ENCODE measurements at places on chromosomes 1 and 21.

DNA sequence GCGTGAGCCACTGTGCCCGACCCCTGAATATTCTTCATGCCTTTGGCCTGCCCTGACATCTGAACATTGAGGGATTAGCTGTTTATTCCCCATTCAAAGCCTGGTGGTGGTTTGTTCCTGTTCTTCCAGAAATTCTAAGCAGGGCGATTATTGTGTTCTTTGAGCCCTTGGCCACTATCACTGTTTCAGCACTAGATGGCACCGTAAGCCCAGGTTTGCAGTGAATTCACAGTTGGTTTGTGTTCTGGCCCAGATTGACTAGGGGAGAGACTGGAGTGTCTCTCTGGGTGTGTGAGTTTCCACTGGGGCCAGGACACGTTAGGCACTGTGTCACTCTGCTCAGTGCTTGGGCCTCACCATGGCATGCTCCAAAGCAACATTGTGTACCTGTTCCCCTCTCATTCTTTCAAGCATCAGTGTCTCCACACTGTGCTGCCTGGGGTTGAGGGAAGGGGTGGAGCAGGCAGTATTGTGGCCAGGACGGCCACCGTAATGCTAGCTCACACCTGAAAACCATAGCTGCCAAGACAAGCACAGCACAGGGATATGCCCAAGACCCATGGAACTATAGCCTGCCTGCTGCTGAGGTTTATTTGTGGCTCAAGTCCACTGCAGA, 52.7 kb downstream of the PKN2 start:
- peak; percentile 8 for DNase-seq
- no peak overlapping the region for H3K4me3 ChIP-seq
- H3K36me3 ChIP-seq, result no peaks in the 10 kb centered on the region
- no peaks in the 10 kb centered on the region for H3K4me1 ChIP-seq
- H3K27ac ChIP-seq, result no peak overlapping the region

DNA sequence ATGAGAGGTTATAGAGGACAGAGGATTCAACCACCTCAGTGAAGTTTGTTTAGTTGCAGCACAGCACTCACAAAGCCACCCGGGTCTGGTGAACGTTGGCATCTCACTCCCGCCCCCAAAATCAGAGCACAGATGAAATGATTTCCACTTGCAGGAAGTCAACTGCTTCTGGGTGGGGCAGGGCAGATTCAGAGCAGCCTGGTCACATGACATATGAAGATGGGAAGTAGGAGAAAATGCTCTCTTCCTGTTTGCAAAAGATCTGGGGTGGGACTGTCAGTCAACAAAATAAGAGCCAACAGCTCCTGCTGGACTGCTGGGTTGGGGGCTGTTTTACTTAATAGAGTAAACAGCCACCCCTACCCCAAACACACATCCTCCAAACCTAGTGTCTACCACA, 43.2 kb downstream of the LRRC71 start:
- H3K4me1 ChIP-seq, result peaks cover 19% of the 10 kb centered on the region
- no peak overlapping the region for H3K27ac ChIP-seq
- H3K36me3 ChIP-seq, result no peaks in the 10 kb centered on the region
- DNase-seq, result peak; percentile 39

GRCh38 chr1:40734882-40735628, 43.6 kb downstream of the NFYC start:
- no peak overlapping the region for H3K4me3 ChIP-seq
- DNase-seq, result no peak
- H3K27me3 ChIP-seq, result no peaks in the 10 kb centered on the region
- peaks cover 25% of the 10 kb centered on the region for H3K36me3 ChIP-seq
- no peak overlapping the region for H3K27ac ChIP-seq

DNA sequence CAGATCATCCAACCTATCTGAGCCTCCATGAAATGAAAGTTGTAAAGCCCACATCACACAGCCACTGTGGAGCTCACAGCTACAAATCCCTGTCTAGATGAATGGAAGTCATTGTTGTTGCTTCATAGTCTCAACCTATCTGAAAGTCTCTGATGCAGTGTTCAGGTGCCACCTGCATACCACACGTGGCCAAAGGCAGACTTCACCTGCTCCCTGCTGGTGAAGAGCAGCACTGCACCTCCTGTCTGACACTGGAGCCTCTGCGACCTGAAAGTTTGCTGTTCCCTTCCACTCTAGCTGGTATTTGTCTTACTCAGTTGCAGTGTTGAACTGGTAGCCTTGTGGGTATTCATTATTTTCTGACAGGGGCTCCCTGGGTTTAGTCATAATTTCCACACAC, 18.4 kb downstream of the LORICRIN start:
- no peaks in the 10 kb centered on the region for H3K27me3 ChIP-seq
- no peak overlapping the region for H3K4me3 ChIP-seq
- H3K36me3 ChIP-seq, result no peaks in the 10 kb centered on the region
- no peak overlapping the region for H3K27ac ChIP-seq
- H3K4me1 ChIP-seq, result no peaks in the 10 kb centered on the region
- peak; percentile 58 for DNase-seq

GRCh38 chr1:245276445-245276844, 121.7 kb downstream of the KIF26B start:
- no peak for DNase-seq
- no peaks in the 10 kb centered on the region for H3K36me3 ChIP-seq
- H3K27ac ChIP-seq, result no peak overlapping the region
